ENCODE measurements at places on chromosomes 11 and 22.

- no peak for DNase-seq
Observed at GRCh38 chr11:95095858-95096587, 6.4 kb downstream of the ENDOD1 start.

- DNase-seq: no peak
Observed at GRCh38 chr11:27459191-27459590, 13.4 kb downstream of the LGR4 start.

DNA sequence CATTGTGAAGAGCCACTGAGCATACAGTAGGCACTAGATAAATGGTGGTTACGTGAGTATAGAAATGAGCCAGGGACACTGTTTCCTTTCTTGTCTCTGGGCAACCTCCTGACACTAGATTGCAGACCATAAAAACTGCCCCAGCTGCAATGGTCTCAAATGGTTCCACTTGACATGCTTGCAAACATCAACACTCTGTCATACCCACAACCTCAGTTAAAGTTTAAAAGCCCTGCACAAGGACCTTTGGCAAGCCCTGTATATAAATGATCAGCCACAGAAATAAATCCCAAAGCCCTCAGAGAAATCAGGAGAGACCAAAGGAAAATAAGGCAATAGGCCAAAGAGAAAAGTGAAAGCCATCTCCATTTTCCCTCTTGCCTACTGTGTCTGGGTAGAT lies 20.7 kb downstream of the PLEKHA7 start:
- peak; percentile 56 for DNase-seq

DNA sequence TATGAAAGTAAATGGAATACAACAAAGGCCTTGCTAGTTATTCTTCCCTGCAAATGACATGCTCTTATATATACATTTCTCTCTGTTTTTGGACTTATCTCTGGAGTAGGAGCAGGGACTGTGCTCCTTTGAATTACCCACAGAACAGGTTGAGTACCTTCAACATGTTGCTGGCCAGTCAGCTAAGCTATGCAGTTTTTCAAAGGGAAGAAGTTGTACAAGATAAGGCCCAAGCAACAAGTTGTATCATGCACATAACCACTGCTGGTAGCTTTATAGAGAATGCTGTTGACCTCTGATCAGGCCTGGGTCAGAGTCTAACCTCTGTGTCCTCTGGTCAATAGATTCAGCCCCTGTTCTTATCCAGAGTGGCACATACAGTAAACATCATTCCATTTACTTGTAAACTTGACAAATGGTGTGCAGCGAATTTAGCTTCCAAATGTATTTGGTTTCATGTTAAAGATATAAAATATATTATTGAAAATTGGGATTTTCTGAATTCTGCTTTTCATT lies 99.6 kb downstream of the C11orf87 start:
- DNase-seq: no peak

- peak; percentile 65 for DNase-seq
Observed at GRCh38 chr11:66267379-66268243, 828 bp upstream of the RAB1B start.

- no peak for DNase-seq
Observed at GRCh38 chr11:56910785-56911184, 77.9 kb upstream of the OR5AK2 start.

- DNase-seq: no peak
Observed at GRCh38 chr11:17541330-17541885, 2.8 kb downstream of the USH1C start.

DNA sequence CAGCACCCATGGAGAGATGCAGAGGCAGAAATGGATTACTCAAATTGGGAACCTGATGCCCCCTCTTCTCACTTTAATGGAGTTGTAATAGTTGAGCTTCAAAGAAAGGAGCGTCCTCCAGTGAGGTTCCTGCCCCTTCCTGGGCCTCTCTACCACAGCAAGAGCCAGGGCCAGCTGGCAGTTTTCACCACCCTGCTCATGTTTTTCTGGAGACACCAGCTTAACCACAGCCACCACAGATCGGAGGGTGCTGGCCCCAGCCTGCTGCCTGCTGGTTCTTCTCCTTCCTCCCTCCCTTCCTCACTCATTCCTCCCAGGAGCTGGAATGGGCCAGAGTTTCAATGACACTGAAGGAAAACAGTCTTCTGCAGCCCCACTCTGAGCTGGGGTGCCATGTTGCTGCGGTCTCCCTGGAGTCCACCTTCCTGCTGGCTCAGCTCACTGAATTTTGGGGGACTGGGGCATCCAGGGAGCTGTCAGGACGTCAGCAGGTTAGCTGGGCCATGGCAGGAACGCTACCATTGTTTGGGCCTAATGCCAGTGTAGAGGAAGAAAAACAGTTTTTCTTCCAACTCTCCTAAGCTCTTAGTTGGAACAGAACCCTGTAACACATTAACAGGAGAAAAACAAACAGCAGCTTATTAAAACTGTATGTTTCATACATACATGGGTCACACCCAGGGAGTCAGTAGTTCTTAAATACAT lies 57.7 kb downstream of the TRAF6 start:
- DNase-seq: no peak

DNA sequence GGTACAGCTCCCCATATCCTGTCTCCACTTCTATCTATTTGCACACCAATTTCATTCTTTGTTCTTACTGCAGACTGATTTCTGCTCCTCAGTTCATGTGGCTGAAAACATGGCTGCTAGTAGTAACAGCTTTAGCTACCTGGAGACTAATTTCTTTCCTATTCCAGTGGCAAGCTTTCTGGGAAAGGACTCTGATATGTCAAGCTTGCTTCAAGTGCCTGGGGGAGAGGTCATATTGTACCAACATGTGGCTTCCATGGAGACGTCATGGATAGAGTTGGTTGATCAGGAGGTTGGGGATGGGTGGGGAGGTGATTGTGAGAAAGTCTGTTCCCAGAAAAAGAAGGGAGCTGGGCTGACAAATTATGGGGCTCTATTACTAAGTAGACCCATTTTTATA lies 44.9 kb downstream of the ADM start:
- peak; percentile 53 for DNase-seq

DNA sequence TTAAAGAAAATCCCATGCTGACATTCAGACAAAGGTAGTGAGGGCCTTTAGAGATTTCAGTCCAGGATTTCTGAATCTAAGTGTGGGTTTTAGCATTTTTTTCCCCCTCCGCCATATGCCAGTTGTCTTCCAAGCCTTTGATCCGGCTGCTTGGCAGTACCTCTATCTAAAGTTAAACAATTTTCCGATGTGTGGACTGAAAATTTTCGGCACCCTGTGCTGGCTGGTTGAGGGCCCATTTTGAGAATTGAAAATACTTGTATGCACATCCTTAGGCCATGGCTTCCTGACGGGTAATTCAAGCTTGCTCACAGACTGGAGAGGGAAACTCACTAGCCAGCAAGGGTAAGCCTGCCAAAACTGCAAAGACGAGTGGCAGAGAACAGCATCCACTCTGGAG lies 131.9 kb upstream of the NARS2 start:
- no peak for DNase-seq

DNA sequence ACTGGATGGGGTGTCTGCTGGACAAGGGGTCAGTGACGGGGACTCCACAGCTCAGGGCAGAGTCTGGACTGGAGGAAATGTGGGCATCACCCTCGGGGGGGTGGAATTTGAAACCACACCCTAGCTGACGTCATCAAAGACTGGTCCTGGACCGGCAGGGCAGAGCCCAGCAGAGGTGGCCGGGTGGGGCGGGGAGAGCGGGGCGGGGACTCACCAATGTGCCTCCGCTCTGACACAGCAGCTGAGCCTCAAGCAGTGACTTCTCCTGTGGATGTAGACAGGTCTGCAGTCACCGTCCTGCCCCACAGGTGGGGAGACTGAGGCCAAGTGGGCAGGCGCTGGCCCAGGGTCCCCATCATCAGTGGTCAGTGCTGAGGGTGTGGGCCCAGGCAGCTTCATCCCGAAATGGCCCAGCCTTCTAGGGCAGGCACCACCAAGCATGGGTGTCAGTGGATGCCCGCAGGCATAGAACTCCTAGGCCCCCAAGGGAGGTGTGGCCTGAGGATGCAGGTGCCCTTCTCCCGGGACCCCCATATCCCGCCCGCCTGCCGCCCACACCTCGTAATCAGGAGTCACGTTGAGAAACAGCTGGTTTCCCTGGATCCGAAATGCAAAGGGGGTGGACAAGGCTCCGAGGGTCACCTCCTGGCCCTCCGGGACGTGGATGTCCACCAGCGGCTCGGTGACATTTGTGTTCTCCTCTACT lies 603 bp downstream of the CDHR5 start:
- no peak for DNase-seq

- DNase-seq: no peak
Observed at GRCh38 chr11:74015919-74016684, 7.2 kb upstream of the UCP3 start.

DNA sequence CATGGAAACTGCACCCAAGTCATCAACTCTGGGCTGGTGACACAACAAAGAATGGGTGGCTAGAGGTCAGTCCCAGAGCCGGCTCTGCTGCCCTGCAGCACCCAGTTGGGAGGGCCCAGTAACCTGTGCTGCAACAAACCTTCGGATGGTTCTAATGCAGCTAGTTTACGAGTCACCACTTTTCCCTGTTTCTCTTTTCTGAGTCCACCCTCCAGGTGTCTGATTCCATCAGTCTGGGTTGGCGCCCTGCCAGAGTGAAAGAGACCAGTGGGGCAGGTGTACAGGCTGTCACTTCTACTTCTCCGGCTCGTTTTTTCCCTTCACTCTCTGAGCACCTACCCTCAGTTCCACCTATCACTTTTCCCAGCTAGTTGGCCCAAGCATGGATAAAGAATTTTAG lies 572.9 kb downstream of the NTM start:
- no peak for DNase-seq

GRCh38 chr22:22400964-22401363 lies 107.6 kb downstream of the ZNF280B start:
- DNase-seq: no peak

GRCh38 chr22:32562916-32563315 lies 88.3 kb downstream of the FBXO7 start:
- no peak for DNase-seq

GRCh38 chr11:72781063-72781312 lies 12.9 kb downstream of the STARD10 start:
- peak; percentile 32 for DNase-seq

GRCh38 chr11:108915666-108916065 lies 250.8 kb downstream of the DDX10 start:
- DNase-seq: no peak

DNA sequence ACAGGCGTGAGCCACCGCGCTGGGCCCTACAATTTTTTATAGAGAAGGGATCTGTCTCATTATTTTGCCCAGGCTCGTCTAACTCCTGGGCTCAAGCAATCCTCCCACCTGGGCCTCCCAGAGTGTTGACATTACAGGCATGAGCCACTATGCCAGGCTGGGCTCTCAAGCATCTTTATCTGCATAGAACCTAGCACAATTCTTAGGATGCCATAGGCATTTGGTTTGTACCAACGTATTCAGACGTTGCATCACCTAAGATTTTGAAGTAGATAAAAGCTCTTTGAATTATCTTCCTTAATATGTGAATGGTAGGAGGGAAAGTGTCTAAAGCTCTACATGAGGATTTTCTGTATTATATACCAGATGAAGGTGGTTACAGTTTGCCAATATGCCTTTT lies 30.5 kb downstream of the RTN3 start:
- DNase-seq: no peak

DNA sequence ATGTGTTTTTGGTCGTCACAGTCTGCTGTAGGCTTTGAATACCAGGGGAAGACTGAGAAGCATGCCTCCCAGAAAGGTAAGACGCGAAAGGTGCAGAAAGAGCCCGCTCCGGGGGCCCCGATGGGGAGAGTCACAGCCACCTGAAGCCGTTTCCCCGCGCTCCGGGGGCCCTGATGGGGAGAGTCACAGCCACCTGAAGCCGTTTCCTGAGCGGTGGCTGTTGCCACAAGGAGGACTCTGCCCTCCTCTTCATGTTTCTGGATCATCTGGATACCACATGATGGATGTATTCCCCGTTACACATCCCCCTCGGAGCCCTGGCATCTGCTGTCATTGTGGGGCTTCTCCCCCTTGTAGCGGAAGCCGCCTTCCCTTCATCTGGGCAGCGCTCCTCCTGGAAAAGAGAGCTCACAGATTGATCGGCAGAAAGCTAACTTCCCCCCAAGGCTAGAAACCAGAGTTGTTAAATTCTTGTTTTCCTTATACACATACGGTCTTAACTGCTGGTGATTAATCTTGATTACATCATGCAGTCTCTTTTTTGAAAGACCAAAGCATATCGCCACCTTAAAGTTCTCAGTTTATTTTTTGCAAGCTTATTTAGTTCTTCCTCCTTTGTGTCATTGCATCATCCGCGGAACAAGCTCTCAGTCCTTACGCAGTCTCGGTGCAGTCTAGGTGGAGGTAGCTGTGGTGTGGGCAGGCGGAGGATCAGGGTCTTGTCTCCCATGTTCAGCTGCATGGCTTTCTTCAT lies 17.5 kb downstream of the CTTN start:
- DNase-seq: no peak

GRCh38 chr11:61111050-61111435 lies 8.8 kb downstream of the CD5 start:
- no peak for DNase-seq

DNA sequence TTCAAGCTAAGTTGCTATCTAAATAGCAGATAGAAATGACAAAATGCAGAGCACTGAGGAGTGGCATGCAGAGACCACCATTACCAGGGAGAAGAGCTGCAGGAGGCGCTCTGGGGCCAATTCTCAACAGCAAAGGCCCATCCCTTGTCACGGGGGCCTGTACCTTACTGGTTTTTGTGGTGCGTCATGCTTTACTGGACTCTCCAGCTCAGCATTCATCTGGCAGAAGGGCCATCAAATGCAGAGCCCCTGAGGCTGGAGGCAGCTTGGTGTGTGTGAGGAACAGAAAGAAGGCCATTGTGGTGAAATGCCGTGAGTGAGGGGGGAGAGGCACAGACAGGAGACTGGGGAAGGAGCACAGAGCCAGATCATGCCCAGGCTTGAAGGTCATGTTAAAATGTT lies 56.5 kb upstream of the NAV2 start:
- DNase-seq: no peak

- DNase-seq: no peak
Observed at GRCh38 chr11:128338811-128339210, 248.5 kb downstream of the ETS1 start.

- DNase-seq: no peak
Observed at GRCh38 chr11:33773404-33773986, 825 bp downstream of the FBXO3 start.

- DNase-seq: peak; percentile 86
Observed at GRCh38 chr11:117045956-117046355, 52.3 kb downstream of the SIK3 start.

DNA sequence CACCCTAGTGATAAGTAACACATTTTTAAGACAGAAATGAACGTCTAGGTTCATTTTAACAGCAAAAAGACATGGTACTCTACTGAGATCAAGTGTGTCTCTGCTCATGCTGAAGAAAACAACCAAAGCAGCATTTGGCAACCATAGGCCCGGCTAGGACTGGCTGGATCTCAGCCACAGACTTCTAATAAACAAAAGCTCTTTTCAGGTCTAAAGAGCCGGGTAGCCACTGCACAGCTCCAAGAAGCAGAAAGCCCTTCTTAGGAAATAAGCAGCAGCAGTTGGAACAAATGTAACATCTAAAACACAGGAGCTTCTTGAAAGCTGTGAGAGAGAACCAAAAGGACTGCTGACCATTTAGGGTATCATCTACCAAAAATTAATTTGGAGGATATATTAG lies 37.6 kb downstream of the PITPNB start:
- no peak for DNase-seq

- DNase-seq: no peak
Observed at GRCh38 chr11:2582351-2582945, 117.3 kb downstream of the KCNQ1OT1 start.
